ENCODE measurements at places on chromosomes 5 and 9. TPM values are rescaled to one million over a fixed set of nuclear protein-coding genes. Genes with fewer than 3 reads are reported as not detected.

DMRTA1 gene
- under 0.01 TPM for total RNA-seq

INPP5E gene
- total RNA-seq, result 8.0 TPM

AFAP1L1 gene
- total RNA-seq, result 33.6 TPM

CDX1 gene
- total RNA-seq, result not detected

EMB gene
- total RNA-seq, result 1.0 TPM

PLCXD3 gene
- total RNA-seq, result 71.4 TPM

RANBP17 gene
- total RNA-seq, result 2.9 TPM

FAM153A gene
- not detected for total RNA-seq

TRAF2 gene
- 5.9 TPM for total RNA-seq

HACD4 gene
- 1.3 TPM for total RNA-seq

ALDH7A1 gene
- total RNA-seq, result 47.3 TPM

ARID3C gene
- total RNA-seq, result 0.34 TPM

Measured in cardiac ventricle fibroblast (primary cell).